ENCODE measurements at places on chromosomes 3 and 15.
A peak's percentile ranks its signal among the peaks of the same experiment; 100 is the strongest.

DNA sequence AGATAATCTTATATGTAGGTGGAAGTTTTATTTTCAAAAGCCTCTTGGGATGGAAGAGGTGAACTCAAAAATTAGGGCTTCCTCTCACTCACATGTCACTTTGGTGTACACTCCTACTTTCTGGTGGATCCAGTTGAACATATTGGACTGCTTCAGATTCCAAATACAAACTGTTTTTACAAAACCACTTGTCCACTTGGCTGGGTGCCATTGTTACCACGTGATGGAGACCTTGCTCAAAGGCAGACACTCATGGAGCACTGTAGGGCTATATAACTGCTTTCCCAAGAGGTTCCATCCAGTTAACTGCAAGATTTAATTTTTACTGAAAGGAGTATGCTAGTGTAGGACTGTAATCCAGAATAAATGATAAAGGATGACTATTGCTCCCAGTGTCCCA, 307.0 kb downstream of the EPHA6 start:
- DNase-seq, result no peak

DNA sequence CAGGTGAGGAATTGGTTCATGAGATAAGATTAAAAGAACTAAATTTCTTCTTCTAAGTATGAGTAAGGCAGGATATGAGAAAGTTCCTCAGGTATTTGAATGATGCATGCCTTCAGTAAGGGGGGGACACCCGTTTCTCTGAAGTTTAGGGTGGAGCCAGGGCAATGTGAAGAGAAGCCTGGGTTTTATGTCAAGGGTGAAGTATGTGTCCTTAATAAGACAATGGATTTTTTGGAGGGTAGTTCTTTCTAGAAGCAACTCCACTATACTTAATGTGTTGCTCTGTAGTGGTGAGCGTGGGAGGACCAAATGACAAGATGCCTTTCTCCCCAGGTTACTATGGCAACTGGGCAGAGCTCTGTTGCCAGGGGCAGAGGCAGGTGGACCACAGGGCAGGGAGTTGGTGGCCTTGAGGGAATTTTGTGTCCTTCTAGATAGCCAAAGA, 44.0 kb downstream of the PHLDB2 start:
- no peak for DNase-seq

- no peak for DNase-seq
These were observed 34.9 kb upstream of the LINGO1 start for GRCh38 chr15:77667338-77668234.

GRCh38 chr15:49888323-49888693, 230.7 kb downstream of the ATP8B4 start:
- no peak for DNase-seq

GRCh38 chr15:66961407-66961884, 104.0 kb upstream of the SMAD3 start:
- DNase-seq, result no peak

DNA sequence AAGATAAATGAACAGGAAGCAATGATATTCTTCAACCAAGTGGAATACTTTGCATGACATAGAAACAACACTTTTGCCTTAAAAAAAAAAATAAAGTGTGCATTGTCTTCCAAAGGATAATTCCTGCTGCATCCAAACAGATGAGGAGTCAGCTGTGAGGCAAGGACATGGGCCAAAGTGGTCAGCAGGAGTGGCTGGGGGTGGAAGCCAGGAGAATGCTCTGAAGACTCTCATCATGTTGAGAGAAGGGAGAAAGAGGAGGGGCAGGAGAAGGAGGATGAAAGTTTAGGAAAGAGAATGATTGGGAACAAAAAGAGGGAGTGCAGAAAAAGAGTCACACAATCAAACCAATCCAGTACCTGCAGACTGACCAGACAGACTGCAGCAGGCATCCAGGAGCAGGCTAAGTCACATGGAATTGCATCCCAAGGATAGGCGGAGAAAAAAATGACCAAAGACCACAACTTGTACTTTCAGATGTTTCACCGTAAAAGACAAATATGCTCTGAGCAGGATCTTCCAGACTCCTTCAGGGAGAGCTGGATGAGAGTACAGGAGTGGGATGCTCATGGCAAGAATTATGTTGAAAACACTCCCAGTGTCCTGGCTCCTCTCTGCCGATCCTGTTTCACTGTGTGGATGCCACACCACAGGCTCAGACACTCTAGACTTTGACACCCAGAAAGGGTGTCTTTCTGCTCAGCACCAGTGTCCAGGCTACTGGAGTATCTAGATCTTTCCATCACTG, 11.9 kb downstream of the ABI3BP start:
- DNase-seq, result no peak

DNA sequence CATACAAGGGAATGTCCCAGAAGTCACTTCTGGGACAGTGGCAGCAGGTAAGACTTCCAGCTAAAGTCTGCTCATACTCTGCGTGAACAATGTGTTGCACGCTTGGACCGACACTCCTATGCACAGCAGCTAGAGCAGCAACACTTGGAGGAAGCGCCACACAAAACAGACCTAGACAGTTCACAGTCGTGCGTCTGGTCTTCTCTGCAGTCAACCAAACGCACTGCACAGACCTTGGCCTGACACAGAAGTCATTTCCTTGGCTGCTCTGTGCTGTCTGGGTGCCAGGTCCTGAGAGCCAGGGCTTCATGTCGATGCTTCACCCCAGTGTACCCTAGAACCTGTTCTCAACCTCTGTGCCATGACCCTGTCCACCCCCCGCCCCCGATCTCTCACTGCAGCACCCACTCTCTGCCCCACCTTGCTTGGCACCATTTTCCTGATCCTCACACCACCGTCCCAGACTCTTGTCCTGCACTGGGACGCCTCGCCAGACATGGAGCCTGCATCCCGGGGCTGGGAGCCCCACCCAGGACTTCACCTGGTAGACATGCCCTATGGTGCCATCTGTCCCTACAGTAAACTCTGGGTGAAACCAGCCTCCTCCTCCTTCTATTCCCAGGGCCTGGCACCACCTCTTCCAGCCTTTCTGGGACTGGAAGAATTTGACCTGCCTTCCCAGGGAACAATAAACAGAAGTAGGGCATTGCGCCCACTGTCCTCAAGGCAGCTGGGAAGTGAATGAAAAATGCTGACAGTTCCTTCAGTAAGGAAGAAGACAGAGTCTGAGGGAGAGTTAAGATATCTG, 3.1 kb downstream of the ATP10A start:
- no peak for DNase-seq

- no peak for DNase-seq
These were observed 35.2 kb downstream of the CPN2 start for GRCh38 chr3:194315965-194316361.

- peak; percentile 35 for DNase-seq
These were observed 137.8 kb downstream of the RORA start for GRCh38 chr15:61091289-61091616.

DNA sequence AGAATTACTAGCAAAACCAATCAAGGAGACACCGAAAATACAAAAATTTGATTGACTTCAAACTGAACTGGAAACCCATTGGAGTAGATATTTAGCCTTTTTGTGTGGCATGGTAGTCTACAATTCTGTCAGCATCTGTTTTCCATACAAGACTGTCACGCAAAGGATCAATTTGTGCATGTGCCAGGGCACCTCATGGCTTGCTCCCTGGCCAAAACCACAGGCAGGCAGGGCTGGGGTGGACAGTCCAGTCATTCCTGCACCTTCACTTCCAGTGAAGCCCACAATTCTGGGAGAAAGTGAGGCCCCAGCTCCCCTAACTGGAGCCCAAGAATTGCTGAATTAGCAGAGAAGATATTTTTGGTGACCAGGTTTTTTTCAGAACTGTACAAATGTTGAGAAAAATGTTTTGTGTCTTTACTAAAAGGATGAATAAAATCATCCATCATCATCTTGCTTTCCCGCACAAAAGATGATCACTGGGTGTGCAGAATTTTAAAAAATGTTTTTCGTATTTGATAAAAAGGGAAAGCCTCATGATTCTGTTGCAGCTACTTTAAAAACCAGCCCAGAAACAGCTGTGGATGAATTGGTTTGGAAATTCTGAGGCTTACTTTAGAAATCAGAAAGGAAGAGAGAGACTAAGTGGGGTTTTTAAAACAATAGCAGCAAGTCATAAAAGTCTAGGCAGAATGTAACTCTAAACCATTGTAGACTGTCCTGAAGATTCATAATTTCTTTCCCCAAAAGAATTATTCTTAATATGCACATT, 86.4 kb downstream of the PCCB start:
- no peak for DNase-seq

DNA sequence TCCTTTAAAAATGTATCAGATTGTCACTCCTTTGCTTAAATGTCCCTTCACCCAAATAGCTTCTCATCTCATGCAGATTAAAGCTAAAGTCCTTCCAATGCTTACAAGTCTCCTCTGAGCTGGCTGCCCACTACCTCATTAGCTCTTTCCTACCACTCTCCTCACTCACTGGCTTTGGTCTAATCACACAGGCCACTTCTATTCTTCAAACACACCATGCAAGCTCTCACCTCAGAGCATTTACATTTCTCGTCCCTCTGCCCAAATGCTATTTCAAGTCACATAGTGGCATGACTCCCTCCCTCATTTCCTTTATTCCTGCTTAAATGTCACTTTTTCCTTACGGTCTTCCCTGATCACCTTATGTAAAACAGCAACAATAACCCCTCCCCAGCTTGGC, 110.6 kb upstream of the CMC1 start:
- no peak for DNase-seq

GRCh38 chr3:166060789-166061479, 223.7 kb upstream of the BCHE start:
- DNase-seq, result no peak

GRCh38 chr15:76160426-76161152, 100.8 kb downstream of the TMEM266 start:
- no peak for DNase-seq

DNA sequence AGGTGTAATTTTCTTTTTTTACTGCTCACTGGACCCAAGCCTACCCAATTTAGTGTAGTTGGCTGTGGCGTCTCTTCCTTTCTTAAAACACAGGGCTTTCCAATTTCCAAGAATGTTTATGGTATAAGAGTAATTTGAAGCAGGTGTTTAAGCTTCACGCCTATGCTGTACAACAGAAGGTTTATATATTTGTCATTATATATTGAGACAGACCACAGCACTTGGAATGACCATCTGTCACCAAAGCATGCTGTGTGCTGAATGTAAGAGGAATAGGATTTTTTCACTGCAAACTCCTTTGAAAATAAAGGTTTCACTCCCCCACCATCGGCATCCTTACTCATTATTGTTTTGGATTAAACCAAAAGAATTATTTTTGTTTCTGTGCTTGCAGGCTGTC, 325.7 kb downstream of the OTOL1 start:
- no peak for DNase-seq

DNA sequence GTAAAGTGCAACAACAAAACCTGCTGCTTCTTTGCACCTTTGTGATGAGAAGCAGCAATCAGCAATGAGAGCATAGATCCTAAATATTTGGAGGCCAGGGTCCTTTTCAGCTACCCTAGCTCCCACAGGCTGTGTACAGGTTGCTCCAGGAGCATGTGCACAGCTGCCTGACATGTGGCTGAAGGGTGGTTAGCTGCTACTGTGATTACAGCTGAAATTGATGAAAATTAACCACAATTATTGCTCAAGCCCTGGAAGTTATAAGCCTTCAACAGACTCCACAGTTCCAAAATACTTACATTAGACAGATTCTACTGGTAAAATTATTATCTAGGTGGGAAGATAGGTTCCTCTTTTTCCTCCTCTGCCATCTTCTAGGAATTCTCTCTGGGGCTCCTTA, 28.5 kb downstream of the COMMD2 start:
- no peak for DNase-seq

DNA sequence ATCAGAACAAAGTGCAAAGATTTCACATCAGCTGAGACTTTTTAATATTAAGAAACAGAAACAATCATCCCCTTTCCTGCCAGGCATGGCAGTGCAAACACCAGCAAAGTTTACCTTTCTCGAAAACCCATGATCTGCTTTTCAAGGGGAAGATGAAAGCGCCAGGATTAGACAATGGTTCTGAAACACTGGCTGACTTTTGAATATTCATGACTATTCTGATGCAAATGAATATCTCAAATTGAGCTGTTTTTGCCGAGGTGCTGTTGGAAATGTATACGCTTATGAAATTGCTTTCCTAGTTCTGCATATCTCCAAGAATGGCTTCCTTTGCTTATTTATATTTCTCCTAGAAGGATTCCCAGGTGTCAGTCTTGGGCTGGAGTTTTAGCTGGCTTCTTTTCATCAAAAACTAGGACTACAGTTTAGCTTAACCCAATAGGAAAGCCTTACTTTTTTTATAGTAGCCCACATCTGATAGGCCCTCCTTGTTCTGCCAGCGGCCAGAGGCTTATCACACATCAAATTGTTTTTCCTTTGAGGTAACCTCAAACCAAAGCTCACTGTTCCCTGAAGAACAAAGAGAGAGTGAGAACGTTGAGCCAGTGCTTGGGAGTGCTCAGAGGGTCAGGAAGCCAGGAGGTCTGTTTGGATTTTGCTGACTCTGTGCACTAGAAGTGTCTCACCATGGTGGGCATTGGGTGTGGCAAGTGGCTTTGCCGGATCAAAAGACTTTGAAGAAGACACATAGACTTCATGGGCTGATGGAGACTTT, 74.0 kb upstream of the PLCL2 start:
- no peak for DNase-seq

DNA sequence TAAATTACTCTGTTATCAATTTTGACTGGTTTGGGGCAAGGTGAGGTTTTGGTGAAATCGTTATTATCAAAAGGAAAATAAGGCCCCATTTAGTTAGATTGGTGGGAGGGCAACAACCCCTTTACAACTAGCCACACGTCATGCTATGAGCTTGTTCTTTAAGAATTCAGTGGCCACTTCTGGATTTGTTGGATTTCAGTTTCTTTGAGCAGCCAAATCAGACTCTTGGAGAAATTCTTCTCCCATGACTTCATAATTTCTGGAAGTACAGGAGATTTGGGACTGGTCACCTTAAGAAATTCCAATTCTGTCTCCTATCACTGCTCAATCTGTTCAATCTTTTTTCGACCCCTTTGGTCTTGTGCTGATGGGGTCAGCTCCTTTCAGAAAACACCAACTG, 14.8 kb upstream of the WNT5A start:
- no peak for DNase-seq

DNA sequence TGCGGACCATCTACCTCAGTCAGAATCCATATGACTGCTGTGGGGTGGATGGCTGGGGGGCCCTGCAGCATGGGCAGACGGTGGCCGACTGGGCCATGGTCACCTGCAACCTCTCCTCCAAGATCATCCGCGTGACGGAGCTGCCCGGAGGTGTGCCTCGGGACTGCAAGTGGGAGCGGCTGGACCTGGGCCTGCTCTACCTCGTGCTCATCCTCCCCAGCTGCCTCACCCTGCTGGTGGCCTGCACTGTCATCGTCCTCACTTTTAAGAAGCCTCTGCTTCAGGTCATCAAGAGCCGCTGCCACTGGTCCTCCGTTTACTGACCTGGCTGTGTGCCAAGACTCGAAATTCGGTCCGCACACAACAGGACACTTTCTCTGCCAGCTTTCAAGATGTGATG, 21.9 kb downstream of the NRROS start:
- no peak for DNase-seq

Data from NCI-H774 (cell line).